Hepatic stellate cell (primary cell): ENCODE measurements at places on chromosomes 16 and 17.
A peak's percentile ranks its signal among the peaks of the same experiment; 100 is the strongest.

- DNase-seq: no peak
Observed at GRCh38 chr16:19400711-19401110, 17.0 kb upstream of the TMC5 start.

GRCh38 chr17:59435238-59435637 lies 103.8 kb downstream of the YPEL2 start:
- DNase-seq: peak; percentile 63

GRCh38 chr17:5122586-5123342 lies 6.9 kb downstream of the USP6 start:
- DNase-seq: no peak

GRCh38 chr16:67648088-67648763 lies 3.3 kb downstream of the CARMIL2 start:
- no peak for DNase-seq

DNA sequence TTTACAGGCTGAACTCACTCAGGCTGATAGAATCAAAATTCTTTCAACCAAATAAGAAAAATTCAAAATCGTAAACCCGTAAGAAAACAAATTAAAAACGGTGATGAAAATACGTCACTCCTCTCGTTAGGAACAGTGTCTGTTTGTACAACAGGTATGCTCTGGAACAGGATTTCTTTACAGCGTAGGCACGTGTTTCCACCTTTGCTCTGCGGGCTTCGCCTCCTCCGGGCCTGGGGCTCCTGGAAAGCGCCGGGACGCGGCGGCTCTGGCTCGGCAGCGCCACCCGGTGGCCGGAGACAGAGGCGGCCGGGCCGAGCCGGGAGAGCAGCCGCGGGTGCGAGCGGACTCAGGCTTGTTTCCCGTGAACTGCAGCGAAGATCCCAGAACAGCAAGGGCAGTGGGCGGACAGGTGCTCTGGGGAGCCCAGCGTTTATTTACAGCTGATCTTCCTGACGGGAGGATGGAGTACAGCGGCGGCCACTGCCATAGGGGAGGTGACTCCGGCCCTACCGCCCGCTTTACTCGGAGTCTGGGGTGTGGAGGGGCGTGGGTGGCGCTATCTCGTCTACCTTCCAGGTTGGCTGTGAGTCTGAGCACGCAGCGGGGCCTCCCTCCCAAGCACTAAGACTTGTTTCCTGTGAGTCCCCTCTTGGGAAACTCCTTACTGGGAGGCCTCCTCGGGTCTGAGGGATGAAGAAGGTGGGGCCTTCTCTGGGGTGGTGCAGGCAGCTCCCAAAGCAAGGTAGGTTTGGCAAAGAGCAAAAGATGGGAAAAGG lies 40.5 kb upstream of the ATP2A3 start:
- DNase-seq: no peak

DNA sequence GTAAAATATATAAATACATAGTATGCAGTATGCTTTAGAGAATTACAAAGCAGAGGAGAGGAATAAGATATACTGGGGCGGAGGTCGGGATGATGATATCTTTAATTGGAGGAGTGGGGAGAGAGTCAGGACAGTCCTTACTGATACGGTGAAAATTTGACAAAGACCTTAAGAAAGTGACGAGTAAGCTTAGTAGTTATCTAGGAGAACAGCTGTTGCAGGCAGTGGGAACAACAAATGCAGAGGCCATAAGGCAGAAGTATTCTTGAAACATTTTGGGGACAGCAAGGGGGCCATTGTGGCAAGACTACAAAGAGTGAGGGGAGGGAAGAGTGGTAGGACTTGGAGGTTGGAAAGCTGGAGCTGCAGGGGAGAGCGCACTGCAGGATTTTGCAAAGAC lies 22.3 kb upstream of the CDC6 start:
- DNase-seq: no peak
